ENCODE measurements at places on chromosomes 3 and 15.

- no peak for DNase-seq
Observed at GRCh38 chr3:149342413-149343380, 9.3 kb upstream of the TM4SF18 start.

DNA sequence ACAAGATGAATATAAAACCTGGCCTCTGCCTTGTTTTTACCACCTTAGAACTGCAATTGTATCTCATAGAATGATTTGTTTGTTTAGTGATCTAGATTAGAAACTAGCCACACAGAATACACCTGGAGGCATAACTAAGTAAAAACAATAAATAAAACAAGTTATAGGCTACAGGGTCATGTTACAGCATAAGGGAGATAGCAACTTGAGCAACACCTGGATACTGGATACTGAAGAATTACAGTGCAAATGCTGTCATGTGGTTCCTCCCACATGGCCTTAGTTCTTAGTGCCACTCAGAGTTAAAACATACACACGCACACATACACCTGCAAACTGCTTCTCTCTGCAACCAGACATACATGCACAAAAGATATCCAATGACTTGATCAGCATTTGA is 563.4 kb upstream of the DPPA4 start:
- DNase-seq = no peak

DNA sequence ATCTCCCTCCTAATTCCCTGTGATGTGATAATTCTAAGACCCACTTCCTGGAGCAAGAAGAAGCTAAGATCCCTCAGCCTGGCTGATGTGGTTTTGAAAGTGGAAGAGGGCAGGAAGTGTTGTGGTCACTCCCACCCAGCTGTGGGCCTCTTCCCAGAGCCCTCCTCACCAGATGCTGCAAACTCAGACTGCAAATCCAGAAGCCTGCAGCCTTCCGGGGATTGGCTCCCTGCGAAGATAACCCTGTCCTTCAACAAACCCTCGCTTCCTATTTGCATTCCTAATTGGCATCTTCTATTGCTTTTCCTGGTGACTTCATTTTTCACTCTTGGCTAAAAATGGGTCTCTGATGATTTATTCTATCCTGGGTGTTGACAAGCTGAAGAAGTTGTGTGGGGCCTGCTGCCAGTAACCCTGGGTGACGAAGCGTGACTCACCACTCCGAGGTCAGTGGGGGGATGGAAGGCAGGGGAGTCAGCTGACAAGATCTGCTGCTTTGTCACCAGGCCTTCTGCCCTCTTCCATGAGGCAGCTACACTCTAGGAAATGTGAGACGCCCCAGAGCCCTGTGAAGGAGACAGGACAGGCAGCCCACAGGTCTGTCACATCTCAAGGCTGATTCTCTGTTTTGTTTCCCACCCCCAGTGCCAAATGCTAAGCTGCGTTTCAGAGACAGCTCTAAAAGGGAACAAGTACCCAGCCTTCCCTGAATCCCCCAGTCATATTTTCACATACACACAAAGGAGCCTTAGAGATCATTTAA is 99.7 kb upstream of the LIPC start:
- DNase-seq = peak; percentile 51

GRCh38 chr3:69099576-69099975 is 14.8 kb downstream of the ARL6IP5 start:
- DNase-seq = no peak

- peak; percentile 61 for DNase-seq
Observed at GRCh38 chr3:3200632-3201212, 21.2 kb upstream of the CRBN start.

DNA sequence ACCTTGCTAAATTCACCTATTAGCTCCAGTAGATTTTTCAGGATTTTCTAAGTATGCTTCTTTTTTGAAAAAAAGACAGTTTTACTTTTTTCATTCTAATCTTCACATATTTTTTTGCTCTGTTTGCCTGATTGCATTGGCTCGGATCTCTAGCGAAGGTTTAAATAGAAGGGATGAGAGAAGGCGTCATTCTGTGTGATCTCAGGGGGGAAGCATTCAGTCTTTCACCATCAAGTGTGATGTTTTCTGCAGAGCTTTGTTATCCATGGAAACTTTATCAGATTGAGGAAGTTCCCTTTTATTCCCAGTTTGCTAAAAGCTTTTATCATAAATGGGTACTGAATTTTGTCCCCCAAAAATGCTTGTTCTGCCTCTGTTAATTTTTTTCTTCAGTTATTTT is 120.3 kb downstream of the LRRK1 start:
- DNase-seq = no peak

DNA sequence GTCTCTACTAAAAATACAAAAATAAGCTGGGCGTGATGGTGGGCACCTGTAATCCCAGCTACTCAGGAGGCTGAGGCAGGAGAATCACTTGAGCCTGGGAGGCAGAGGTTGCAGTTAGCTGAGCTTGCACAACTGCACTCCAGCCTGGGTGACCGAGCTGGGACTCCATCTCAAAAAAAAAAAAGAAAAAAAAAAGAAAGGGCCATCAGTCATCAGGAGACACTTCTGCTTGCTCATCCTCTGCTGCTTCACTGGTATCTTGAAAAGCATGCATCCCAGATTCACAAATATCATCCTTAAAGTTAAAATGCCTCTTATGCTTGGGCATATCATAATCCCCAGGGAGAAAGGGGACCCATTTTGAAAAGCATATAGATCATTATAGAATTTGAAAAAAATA is 176.6 kb upstream of the NR2F2 start:
- DNase-seq = no peak

DNA sequence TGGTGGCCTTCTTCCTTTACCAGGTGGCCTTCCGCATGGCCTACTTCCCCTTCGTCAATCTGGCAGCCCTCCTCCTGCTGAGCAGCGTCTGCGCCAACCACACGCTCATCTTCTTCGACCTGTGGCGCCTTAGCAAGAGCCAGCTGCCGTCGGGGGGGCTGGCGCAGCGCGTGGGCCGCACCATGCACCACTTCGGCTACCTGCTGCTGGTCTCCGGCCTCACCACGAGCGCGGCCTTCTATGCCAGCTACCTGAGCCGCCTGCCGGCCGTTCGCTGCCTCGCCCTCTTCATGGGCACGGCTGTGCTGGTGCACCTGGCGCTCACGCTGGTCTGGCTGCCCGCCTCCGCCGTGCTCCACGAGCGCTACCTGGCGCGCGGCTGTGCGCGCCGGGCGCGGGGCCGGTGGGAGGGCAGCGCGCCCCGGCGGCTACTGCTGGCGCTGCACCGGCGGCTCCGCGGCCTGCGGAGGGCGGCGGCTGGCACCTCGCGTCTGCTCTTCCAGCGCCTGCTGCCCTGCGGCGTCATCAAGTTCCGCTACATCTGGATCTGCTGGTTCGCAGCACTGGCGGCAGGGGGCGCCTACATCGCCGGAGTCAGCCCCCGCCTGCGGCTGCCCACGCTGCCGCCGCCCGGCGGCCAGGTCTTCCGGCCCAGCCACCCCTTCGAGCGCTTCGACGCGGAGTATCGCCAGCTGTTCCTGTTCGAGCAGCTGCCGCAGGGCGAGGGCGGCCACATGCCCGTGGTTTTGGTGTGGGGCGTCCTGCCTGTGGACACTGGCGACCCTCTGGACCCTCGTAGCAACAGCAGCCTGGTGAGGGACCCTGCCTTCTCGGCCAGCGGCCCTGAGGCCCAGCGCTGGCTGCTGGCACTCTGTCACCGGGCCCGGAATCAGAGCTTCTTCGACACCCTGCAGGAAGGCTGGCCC is 9.9 kb downstream of the DISP2 start:
- peak; percentile 94 for DNase-seq

DNA sequence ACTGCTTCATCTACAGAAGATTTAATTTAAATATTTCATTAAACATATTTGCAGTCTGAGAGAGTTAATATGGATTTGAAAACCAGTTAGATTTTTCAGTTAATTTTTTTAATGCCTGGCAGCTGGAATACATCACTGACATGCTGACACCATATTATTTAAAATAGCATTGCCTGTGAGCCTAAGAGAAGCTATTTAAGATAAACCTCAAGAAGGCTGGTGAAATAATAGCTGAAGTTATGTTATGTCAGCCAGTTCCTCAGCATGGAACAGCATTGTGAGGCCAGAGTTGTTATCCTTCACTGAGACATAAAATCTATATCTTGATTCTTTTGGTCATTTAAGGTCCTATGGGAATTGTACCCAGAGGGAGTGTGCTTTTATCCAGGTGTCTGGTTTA is 705.2 kb downstream of the NAALADL2 start:
- no peak for DNase-seq

DNA sequence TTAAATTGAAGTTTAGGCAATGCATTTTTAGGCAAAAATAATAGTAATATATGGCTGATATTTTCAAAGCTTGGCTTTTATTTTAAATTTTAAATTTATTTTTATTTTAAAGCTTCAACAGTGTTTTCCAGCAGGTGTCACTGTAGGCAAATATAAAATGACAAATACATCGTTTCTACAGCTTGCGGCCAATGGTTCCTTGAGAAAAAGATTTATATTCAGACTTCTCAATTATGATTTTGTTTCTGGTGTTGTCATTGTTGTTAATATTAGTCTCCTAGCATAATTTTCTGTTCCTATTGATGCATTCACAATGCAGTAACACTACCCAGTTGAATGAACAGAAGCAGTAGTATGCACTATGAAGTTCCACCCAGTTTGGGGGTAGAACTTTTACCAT is 220.7 kb upstream of the DNAJC19 start:
- peak; percentile 40 for DNase-seq

DNA sequence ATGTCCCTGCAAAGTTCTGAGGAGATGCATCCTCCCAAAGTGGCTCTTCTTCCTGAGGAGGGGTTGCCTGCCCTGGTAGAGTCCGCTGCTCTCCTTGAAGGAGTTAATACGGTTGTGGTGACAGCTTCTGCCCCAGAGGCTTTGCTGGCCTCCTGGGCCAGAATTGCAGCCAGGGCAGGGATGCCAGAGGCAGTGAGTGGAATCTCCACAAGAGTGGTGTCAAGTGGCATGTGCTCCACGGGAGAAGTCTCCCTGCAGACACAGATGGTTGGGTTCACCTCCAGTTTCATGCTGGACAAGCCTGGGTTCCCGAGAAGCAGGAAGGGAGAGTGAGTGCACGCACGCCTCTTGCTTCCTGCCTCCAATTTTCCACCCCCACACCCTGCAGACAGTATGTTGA is 105.5 kb downstream of the SLC25A26 start:
- DNase-seq = no peak

DNA sequence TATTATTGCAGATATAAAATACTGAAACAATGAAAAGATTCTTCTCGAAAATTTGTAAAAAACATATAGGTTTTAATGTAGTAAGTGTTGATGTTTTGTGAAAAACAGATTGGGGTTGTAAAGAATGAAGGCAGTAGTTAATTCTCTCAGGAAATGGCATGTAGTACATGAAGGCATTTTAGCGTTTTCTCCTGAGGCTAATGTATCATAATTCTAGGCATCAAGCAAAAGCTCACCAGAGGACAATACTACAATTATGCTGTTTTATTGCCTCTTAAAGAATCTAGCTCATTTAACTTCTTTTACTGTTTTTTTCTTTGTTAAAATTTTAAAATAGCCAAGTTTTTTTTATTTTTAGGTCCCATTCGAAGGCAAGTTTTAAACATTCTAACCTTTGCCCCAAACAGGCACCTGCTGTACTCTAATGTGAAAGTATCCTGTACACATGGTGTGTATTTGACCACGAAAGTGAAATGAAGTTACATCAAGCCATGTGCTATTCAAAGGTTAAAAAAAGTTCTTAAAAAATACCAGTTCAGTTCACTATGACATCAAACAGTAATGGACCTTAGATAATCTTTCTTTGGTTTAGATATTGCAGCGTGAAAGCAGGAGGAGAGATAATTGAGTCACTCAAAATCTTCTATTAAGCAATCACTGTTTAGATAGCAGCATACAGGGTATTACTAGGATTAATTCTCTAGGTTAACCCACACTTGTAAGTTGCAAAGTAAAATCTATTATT is 163.6 kb downstream of the ECT2 start:
- DNase-seq = no peak

DNA sequence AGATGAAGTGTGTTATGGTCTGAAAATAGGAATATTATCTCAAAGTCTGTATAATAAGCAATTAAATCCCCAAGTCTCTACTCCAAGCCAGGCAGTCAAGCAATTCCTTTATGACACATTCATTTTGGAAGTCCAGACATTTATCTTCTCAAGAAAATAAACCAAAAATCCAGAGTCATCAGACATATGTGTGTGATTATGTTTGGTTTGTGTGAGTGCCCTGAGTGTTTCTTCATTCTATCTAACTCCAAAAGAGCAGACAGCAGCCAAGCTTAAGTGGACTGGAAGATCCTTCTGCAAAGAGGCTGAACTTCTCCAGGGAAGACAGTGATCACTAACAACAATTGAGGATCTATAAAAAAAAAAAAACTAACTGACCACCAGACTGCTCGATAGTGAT is 239.8 kb downstream of the STAG1 start:
- DNase-seq = no peak

- no peak for DNase-seq
Observed at GRCh38 chr3:115855911-115856310, 232.6 kb downstream of the GAP43 start.

- no peak for DNase-seq
Observed at GRCh38 chr3:43909149-43909548, 218.4 kb downstream of the ABHD5 start.

DNA sequence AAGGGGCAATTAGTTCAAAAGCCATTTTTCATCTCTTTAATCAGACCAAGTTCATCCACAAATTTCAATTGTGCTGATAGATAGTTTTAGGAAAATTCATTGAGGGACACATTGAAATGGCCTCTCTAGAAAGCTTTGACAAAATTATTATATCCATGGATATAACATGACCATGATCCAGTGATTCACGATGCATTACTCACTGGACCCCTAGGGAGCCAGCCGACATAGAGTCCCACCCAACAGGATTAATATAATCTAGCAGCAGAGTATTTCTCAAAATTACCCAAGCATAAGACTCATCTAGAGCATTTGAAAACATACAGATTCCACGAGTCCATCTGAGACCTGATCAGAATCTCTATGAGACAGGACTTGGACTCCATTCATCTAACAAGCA is 100.3 kb downstream of the FRMD5 start:
- no peak for DNase-seq

GRCh38 chr3:194443901-194444300 is 42.9 kb downstream of the ATP13A3 start:
- DNase-seq = no peak

GRCh38 chr3:71247958-71248335 is 335.6 kb downstream of the FOXP1 start:
- no peak for DNase-seq

GRCh38 chr3:150378301-150378748 is 29.8 kb upstream of the TSC22D2 start:
- DNase-seq = no peak

Measured in NAMALWA (cell line).